Neural crest cell (in vitro differentiated cells): ENCODE measurements at places on chromosomes 1 and 21.

DNA sequence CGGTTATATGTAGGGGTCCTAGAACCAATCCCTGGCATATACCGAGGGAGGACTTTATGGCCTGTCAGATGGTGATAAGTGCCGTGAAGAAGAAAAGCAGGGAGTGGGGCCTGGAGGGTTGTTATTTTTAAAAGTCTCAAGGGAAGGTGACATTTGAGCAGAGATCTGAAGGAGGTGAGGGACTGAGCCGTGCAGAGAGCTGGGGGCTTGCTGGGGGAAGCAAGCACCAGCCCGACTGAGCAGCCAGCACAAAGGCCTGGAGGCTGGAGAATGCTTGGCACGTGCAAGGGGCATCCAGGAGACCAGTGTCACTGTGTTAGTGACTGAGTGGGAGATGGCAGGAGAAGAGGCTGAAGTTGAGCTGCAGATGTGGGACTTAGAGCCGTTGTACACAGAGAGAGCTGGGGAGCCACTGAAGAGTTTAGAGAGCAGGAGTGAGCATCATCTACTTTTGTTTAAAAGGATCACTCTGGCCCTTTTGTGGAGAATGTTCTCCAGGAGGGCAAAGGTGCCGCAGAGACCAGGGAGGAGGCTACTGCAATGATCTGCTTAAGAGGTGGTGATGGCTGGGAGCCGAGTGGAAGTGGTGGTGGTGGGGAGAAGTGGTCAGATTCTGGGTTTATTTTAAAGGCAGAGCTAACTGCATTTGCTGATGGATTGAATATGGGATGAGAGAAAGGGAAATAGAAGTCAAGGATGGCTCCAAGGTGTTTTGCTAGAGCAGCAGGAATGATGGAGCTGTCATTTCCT, 31.2 kb downstream of the PTPRU start:
- H3K4me1 ChIP-seq = peaks cover 14% of the 10 kb centered on the region
- no peak overlapping the region for H3K4me3 ChIP-seq
- H3K27me3 ChIP-seq = peaks cover 28% of the 10 kb centered on the region
- no peak overlapping the region for H3K27ac ChIP-seq
- no peak for DNase-seq

DNA sequence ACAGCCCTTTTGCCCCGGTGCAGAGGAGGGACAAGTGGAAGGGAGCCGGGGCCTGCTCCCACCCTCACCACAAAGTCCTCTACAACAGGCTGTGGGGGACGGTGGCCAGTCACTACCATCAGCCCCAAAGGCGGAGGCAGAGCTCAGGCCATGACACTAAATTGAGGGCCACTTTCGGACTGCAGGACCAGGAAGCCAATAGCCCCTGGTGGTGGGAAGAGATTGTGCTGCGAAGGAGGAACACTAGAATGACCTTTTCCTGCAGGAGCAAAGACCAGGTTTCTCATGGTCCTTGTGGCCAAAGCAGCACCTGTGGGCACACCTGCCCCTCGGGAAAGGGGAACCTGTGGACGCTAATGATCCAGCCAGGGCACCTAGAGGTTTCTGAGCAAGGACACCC, 30.3 kb downstream of the ACTA1 start:
- H3K27ac ChIP-seq = no peak overlapping the region
- H3K4me1 ChIP-seq = peaks cover 9% of the 10 kb centered on the region
- H3K27me3 ChIP-seq = peaks cover 48% of the 10 kb centered on the region
- no peak for DNase-seq
- no peaks in the 10 kb centered on the region for H3K36me3 ChIP-seq

DNA sequence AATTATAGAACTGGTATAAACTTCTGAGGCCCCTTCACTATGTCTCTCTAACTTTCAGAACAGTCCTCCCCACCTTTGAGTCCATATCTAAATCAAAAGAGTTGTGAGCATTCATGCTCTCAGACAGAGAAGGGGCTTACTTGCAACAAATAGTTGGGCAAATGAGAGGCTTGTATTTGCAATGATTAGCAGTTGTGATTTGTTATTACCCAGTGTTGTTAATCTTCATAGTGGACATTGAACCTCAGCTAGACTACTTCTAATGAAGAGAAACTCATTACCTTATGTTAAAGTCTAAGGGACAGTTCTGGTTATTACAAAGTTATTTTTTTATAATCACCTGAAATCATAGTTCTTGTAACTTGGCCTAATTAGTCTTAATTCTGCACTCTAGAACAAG, 114.5 kb downstream of the RABGAP1L start:
- H3K36me3 ChIP-seq = no peaks in the 10 kb centered on the region
- H3K27me3 ChIP-seq = no peaks in the 10 kb centered on the region
- no peak overlapping the region for H3K4me3 ChIP-seq

DNA sequence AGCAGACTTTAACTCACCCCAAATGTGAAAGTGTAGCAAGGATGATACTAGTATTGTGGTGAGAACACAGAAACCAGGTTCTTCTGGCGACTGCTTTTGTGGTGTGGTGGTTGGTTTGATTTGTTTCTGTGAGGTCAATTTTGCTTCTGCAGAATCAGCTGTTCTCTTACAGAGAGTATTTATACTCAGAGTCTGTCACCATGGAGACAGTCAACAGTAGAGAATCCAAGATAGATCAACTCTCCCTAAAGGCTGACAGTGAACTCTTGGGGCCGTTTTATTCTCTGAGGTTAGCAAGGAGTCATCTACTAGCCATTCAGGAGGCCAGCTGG, at the start of gene CFAP107:
TSS of gene CFAP107 (plus strand) at position 209 of the 332 bp plus-strand sequence. CDS start 231 bp downstream, outside the sequence.
- H3K36me3 ChIP-seq = no peaks in the 10 kb centered on the region
- no peak for DNase-seq
- H3K27ac ChIP-seq = no peak within 1 kb of the TSS
- H3K4me1 ChIP-seq = no peaks in the 10 kb centered on the region
- peaks cover 21% of the 10 kb centered on the region for H3K27me3 ChIP-seq

DNA sequence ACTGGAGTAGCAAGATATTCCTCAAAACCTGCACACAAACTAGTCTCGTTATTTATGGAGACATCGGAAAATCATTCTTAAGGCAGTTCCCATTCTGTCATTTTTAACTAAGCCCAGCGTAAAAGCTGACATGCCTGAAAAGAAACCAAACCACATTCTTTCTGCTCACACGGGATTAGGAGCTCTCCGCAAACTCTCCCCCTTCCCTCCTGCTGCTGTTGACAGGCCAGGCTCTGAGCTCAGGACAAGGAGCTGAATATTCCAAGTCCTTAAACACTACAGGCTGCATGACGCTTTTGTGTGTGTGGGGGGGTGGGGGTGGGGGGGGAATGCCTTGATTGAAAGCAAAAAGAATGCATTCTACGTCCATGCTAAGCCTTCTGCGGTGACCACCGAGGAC, 5.2 kb downstream of the OLIG1 start:
- no peak overlapping the region for H3K27ac ChIP-seq
- DNase-seq = no peak
- H3K4me1 ChIP-seq = peaks cover 35% of the 10 kb centered on the region
- H3K4me3 ChIP-seq = no peak overlapping the region
- peaks cover 89% of the 10 kb centered on the region for H3K27me3 ChIP-seq

DNA sequence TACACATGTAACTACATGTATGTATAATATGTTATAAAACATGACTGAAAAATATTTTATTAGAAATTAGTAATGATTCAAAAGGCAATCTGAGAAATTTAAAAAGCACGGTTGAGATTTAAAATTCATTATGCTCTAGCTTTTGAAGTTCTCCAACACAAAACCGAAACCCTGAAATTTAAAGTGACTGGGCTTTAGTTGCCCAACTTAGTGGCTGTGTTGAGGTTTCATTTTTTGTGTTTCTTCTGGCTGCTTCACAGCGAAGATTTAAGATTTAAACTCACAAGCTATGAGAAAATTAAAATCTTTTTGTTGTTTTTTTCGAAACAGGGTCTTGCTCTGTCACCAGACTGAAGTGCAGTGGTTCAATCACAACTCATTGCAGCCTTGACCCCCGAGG, 1058.7 kb downstream of the NCAM2 start:
- H3K36me3 ChIP-seq = no peaks in the 10 kb centered on the region
- no peaks in the 10 kb centered on the region for H3K27me3 ChIP-seq
- no peak for DNase-seq
- H3K27ac ChIP-seq = no peak overlapping the region

DNA sequence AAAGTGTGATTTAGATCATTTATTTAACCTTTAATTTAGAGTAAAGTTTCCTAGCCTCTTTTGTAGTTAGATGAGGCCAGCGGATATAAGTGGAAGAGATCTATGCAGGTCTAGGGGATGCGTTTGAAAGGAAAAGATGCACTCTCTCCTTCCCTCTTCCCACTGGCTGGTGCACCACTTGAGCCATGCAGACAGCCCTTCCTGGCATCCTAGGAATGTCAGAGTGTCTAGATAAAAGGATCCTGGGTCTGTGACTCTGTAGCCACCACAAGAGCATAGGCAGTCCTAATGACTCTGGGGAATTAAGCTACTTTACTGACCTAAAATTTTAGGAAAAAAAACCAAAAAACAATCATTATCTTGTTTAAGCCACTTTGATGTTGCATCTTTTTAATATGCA, 16.0 kb upstream of the STUM start:
- no peak for DNase-seq
- no peak overlapping the region for H3K4me3 ChIP-seq
- H3K27me3 ChIP-seq = peaks cover 3% of the 10 kb centered on the region
- peaks cover 10% of the 10 kb centered on the region for H3K4me1 ChIP-seq
- H3K27ac ChIP-seq = no peak overlapping the region
- no peaks in the 10 kb centered on the region for H3K36me3 ChIP-seq
